ENCODE measurements at places on chromosomes 11 and 22.

GRCh38 chr22:30325724-30326254, 952 bp downstream of the TBC1D10A start:
- no peak for DNase-seq

DNA sequence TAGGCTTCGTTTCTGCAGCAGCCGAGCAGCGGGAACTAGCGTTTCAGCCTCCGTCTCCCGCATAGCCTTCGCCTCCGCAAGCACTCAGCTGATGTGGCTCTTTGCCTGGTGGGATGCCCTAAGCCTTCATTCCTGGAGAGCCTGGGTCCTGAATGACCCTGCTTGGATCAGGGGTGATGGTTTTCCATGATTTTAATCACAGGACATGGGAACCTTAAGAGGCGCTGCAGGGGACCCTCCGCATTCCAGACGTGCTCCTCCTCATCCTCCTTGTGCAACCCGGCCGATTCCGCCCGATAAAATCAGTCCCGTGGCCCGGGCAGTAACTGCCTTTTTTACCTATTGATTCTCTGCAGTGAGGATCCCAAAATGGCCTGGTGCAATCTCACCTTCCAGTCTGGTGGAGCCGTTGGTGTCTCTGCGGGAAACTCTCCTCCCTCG, 8.2 kb downstream of the C11orf21 start:
- DNase-seq, result no peak

GRCh38 chr22:35599364-35599763, 17.8 kb downstream of the MB start:
- DNase-seq, result no peak

GRCh38 chr22:30054764-30055069, 25.5 kb upstream of the HORMAD2 start:
- DNase-seq, result no peak

- DNase-seq, result no peak
These were observed 17.5 kb upstream of the TSPAN18 start for GRCh38 chr11:44709281-44709562.

DNA sequence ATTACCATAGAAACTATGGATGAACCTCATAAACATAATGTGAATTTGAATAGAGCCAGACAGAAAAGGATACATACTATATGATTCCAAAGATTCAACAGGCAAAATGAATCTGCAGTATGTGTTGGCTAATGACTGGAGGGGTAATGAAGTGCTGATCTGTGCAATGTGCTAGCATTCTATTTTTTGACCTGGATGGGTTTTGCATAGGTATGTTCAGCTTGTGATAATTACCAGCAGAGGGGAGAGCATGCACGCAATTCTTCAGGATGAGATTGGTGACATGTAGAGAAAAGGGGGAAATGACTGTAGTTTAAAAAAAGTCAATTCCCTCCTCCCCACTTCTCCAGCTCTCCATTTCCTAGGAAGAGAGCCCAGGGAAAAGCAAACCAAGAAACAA, 618 bp upstream of the CCDC81 start:
- no peak for DNase-seq

DNA sequence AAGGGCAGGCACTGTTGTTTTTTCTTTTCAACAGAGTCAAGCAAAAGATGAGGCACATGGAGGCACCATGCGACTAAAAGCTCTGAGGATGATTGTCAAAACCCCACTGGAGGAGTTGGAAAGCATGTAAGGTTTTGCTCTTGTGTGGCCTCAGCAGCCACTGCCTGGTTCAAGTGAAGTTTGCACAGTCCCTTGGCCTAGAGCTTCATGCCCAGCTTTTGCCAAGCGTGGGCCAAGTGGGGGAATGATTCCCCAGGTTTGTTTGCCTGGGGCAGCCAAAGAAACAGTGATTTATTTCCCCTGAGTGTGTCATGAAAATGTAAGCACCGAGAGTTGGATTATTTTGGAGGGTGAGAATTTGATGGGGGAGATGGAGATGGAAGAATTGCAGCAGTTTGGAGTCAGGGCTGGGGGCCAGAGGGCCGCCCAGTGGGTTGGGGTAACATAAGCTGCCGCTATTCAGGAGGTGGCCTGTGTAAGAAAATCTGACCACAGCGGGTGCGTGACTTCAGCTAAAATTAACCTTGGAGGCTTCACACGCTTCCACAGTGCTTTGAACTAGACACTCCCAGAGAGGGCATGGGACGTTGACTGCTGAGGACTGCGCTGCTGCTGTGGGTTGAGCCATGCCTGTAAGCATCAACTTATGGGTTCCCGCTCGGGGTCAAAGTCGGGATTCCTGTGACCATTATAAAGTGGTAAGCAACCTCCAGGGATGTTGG, 100.7 kb downstream of the NAV2 start:
- no peak for DNase-seq

GRCh38 chr11:8826901-8827560, 84.0 kb upstream of the AKIP1 start:
- DNase-seq, result no peak

DNA sequence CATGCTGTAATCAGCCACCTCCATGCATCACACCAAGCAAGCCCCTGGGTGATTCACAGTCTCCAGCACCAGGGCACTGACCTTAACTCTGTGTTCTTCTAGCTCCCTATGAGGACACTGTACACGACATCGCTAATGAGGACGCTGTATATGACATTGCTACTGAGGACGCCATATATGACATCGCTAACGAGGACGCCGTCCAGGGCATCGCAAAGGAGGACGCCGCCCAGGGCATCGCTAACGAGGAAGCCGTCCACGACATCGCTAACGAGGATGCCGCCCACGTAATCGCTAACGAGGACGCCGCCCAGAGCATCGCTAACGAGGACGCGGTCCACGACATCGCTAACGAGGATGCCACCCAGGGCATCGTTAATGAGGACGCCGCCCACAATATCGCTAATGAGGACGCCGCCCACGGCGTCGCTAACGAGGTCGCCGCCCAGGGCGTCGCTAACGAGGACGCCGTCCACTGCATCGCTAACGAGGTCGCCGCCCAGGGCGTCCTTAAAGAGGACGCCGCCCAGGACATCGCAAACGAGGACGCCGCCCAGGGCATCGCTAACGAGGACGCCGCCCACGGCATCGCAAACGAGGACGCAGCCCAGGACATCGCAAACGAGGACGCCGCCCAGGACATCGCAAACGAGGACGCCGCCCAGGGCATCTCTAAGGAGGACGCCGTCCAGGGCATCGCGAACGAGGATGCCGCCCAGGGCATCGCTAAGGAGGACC, 34.5 kb upstream of the DGCR6L start:
- DNase-seq, result no peak

DNA sequence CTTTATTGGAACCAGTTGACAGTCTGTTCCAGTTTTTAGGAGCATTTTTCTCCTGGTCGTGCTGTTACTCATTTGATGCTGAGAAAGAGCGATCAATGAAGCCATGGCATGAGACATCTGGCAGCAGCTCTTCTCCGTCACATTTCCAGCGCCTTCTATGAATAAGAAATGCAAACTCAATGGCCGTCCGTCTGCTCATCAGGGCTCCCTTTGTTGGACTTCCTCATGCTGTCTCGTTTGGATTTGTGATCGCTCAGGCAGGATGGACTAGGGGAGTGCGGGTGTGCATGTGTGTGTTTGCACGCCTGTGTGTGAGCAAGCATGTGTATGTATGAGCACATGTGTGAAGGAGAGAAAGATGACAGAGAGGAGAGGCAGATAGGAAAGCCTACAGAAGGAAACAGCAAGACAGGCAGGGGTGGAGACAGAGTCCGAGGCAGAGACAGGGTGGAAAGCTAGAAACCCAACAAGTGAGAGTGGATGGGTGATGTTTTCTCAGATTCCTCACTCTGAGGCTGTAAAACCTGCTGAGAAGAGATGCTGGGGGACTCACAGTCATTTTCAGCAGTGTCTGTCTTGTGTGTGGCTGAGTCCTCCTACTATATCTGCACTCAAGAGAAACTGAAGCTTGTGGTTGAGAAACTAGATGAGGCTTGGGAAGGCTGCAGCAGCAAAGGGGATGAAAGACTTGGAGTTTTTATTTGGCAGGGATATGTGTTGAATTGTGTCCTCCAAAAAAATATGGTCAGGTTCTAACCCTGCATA, 56.0 kb upstream of the CLMP start:
- DNase-seq, result no peak

DNA sequence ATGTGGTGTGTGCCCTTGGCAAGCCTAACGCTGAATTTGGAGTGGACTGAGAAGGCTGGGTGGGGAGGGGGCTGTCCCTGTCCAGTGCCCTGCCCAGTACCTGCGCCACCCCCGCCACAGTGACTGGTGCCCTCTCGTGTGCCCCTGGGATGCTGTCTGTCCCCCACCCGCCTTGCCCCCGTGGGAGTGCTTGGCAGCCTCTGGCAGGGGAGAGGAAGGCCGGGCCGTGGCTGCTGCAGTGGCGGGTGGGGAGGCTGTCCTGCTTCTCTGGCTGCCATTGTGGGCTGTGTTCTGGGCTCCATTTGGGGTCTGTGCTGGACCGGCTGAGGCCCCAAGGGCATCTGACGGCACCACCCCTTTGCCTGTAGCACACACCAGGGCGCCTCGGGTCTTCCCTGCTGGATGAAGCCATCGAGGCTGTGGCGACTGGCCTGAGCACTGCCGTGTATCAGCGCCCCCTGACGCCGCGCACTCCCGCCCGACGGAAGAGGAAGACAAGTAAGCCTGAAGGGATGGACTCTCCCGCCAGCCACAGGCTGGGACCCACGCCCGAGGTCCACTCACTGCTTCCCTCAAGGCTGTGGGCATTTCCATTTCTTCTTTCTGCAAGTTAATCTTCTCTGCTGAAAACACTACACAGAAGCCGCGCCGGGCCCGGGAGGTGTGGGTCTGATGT, 17.6 kb downstream of the IRF7 start:
- DNase-seq, result no peak

DNA sequence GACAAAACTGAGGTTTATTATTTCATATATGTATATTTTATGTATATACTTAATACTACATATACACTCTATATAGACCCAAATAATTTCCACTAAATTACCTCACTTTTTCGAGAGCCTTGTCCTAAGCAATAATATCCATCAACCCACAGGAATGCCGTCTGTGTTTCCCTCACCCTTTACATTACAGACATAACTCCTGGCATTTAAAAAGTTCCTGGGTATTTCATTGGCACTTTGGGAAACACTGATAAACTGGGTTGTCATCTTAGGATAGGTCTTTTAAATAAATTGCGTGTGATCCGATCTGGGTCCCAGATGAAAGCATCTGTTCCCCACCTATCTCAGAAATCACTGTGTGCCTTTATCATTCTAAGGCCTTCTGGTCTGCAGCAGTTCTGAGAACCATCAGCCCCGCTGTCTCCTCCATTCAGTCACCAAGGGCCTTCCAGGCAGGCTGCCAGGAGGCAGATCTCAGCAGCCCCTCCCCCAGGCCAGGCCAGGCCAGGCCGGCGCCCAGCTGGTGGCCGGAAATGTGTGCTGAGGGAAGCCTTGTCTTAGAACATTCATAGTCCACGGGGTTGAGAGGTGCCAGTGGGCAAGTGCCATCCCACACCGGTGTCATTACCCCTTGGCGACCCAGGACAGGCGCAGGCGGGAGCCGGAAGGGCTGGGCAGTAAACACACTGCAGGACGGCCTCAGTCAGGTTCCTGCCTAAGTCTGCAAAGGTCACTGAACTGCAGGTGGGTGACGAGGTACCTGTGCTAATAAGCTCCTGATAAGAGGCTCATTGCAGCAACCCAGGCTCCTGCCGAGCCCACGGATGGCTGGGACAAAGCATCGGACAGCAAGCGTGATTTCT, 3.3 kb downstream of the FGF19 start:
- no peak for DNase-seq

GRCh38 chr11:5690736-5691135, 1.1 kb downstream of the TRIM22 start:
- DNase-seq, result no peak

DNA sequence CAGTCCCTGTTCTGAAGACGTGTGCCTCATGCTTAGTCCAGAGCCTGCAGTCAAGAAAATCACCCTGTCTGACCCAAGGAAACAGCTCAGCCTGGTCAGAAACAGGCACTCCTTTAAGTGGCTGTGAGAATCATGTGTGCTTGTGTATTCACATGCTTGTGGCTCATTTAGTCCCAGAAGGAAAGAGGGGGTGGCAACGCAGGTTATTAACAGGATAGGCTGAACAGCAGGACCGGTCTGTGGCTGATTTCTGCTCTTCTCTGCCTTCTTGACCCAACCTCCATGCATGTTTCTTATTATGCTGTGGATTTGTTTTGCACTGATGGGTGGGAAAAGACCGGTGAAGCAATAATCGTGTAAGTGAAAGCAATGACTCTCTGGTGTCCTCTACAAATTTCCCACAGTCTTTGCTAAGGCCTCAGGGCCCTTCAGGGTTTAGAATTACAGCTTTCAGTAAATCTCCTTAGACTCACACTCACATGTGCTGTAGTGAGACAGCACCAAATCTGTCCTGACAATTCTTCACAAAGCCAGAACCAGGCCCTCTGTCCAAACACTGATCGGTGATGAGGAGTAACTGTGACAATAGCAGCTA, 288.1 kb downstream of the ETS1 start:
- no peak for DNase-seq

DNA sequence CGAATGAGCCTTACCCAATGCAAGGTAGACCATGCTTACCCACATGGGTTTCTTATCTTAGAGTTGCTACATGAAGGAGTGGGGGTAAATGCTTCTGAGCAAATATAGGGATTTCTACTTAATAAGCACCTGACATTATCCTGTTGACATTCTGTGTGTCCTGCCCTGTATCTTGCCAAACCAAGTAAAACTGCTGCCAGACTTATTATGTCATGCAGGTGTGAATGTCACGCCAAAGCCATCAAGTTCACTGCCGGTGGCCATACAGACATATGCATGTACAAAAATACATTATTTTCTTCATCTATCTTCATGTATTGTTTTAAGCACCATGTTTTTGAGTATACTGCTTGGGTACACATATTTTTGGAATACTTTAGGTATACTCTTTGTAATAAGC, 70.2 kb downstream of the NOX4 start:
- DNase-seq, result no peak

DNA sequence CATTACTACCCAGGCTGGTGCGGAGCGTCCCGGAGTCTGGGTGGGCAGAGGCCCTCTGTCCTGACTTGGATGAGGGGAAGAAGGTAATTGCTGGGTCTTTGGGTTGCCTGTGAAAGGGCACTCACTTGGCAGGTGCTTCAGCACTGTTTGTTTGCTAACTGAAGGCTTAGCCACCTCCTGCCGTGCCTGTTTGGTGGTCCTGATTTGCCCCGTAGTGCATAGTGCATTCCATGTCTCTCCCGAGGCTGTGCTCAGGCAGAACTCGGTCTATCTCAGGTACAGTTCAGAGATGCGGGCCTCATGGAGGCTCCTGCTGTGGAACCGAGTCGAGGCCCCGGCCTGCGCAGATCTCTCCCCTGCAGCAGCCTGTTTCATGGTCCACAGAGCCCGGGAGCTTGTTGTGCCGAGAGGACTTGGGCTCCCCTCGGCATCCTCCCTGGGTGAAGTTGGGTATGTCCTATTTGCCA, 146.2 kb downstream of the TBC1D22A start:
- no peak for DNase-seq

- no peak for DNase-seq
These were observed 100.4 kb upstream of the PARVA start for GRCh38 chr11:12276831-12277475.

- DNase-seq, result no peak
These were observed 8.4 kb upstream of the CD248 start for GRCh38 chr11:66325263-66325671.

- no peak for DNase-seq
These were observed 4.5 kb downstream of the TRPM5 start for GRCh38 chr11:2439820-2440219.

Data from 8988T (cell line).